ENCODE measurements at places on chromosomes 13 and 19. TPM values are rescaled to one million over a fixed set of nuclear protein-coding genes. Genes with fewer than 3 reads are reported as not detected.

The POU2F2 gene
- 0.67 TPM for total RNA-seq

The TIMM44 gene
- total RNA-seq: 26.6 TPM

The CRB3 gene
- total RNA-seq: 3.5 TPM

The TMIGD2 gene
- total RNA-seq: not detected

The SOHLH2 gene
- 0.04 TPM for total RNA-seq

The UHRF1 gene
- total RNA-seq: 38.8 TPM

The UQCRFS1 gene
- total RNA-seq: 116 TPM

The CGB1 gene
- total RNA-seq: 0.14 TPM

The SIGLEC12 gene
- not detected for total RNA-seq

The NACC1 gene
- total RNA-seq: 53.3 TPM

The ZNF730 gene
- not detected for total RNA-seq

The CEACAM19 gene
- total RNA-seq: 12.6 TPM

The ANGPTL8 gene
- total RNA-seq: not detected

The ICAM4 gene
- not detected for total RNA-seq

The SLITRK5 gene
- total RNA-seq: 0.64 TPM

The KISS1R gene
- 0.43 TPM for total RNA-seq

The CRX gene
- total RNA-seq: not detected
